SK-N-MC (cell line): ENCODE measurements at places on chromosomes 13 and 19.

GRCh38 chr13:32147976-32148375 is 116.4 kb downstream of the FRY start:
- DNase-seq: no peak

DNA sequence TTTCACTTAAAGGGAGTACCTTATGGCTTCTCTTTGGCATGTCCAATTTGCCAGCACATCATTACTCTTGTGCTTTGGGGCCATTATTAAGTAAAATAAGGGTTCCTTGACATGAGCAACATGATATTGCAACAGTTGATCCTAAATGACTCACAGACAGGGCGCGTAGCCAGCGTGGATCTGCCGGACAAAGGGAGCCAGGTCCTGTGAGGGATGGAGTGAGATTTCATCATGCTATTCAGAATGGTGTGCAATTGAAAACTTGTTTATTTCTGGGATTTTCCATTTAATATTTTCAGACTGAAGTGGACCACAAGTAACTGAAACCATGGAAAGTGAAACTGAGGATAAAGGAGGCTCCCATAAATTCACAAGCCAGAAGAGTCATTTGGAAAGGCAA is 48.6 kb upstream of the WASF3 start:
- no peak for DNase-seq

- DNase-seq: no peak
These were observed 195.2 kb downstream of the LHFPL6 start for GRCh38 chr13:39407786-39408185.

- no peak for DNase-seq
These were observed at the start of gene ZNF90 for GRCh38 chr19:20077791-20078463. ZNF90 (plus strand) TSS chr19:20078000; CDS start chr19:20078133, 133 bp downstream.

DNA sequence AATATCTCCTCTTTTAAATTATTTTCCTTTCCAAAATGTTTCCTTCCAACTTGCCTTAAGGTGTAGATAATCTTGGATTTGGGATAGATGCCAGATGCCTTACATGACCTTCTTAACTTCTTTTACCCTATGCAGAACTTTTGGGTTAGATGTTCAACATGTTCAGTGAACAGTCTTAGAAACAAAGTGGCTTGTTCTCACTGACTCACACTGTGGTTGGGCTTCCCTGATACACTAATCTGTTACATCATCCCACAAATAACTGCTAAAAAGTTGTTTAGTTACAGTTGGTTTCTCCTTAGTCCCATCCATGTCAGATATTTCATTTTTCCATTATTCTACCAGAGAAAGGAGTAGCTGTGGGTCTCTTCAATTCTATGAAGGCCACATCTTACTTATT is 2638.2 kb downstream of the PCDH9 start:
- DNase-seq: no peak

DNA sequence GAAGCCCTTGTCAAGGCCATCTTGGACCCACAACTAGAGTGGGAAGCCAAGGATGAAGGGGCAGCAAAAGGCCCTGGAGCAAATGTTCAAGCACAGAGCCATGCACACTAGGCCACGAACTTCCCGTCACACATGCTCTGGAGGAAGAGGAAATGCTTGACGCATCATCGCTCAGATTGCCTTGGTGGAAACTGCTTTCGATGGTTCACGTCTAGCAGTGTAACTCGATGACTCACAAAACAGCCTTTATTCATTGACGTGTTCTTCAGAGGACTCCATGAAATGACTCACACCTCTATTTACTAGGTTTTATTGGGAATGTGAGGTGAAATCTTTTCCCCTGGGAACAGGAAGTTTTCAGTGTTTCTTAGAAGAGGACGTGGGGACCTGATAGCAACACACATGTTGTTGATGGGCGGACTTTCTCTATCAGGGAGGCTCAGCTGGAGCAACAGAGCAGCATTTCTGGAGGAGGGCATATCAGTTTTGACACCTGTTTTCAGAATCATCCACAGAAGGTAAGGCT is 79.8 kb upstream of the FLT1 start:
- DNase-seq: no peak

DNA sequence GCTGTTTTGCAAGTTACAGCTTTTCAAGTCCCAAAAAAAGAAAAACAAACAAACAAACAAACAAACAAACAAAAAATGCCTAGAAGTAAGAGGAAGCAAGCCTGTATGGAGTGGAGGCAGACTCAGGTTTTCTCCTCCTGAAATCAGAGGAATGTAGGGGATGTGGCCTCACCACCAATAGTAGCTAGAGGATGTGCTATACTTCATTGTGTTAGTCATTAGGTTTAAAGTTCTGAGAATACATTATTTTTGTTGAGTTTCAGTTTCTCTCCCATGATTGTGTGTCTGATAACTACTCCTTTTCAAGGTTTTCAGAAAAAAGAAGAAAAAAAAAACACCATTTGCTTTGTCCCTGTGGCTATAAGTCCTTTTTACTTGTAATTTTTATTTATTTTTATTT is 524.5 kb downstream of the GPC6 start:
- DNase-seq: no peak

DNA sequence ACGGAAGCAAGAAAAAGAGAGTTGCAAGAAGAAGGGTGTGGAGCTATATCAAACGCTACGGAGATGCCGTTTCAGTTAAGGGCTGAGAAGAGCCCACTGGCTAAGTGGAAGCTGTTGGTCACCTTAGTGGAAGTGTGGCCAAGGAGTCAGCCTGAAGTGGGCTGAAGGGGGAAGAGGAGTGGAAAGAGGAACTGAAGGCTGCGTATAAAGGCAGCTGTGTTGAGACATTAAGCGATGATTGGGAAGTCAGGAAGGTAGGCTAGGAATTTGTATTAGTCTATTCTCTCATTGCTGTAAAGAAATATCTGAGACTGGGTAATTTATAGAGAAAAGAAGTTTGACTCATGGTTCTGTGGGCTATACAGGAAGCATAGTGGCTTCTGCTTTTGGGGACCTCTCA is 14.1 kb upstream of the FRY start:
- DNase-seq: no peak

DNA sequence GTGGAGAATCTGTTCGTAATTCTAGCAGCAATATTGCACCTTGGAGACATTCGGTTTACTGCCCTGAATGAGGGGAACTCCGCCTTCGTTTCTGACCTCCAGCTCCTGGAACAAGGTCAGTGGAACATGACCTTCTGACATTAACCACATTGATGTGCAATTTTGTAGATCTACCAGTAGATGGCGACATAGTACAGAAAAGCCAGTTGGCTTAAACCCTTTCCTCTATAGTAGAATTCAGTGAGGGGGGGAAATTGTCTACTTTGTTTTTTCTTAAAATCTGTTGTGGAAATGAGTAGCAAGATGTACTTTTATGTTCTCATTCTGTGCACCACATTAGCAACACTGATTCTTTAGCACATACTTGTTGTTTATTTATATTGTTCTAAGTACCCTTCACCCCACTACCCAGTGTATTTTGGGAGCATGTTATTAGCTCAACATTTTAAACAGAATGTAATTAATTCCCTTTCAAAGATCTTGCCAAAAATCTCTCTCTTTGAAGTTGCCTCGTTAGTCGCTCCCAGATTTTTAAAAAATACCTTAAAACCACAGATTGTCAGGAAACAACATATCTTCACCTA is 332.2 kb downstream of the MYO16 start:
- DNase-seq: peak; percentile 85

DNA sequence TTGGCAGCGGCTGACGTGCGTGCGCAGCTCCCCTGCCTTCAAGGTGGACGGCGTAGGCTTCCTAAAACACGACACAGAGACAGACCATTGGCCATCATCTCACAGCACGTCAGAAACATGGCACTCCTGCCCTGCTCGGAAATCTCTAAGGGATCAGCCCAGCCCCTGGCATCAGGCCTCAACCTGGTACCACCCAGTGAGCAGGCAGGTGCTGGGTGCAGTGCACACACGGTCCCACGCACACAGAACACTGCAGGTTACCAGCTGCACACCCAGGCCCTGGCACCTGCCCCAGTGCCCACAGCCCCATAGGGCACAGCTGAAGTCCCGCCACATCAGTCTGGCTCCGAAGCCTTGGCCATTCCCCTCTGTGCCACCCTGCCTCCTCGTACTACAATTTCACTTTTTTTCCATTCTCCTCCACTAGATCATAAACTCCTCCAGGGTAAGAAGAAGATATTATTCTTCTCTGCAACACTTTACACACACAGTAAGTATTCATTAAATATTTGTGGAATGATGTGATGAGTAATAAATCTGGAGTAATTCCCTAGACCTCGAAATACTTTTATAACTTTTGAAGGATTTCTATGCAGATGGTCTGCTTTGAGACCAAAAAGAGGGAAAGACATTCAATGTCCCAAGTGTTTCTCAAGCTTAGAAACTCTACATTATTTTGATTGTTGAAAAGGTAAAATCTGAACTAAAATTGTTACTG is 156.4 kb downstream of the COL4A1 start:
- DNase-seq: no peak

- peak; percentile 63 for DNase-seq
These were observed 350.6 kb downstream of the LIG4 start for GRCh38 chr13:107864543-107865317.

DNA sequence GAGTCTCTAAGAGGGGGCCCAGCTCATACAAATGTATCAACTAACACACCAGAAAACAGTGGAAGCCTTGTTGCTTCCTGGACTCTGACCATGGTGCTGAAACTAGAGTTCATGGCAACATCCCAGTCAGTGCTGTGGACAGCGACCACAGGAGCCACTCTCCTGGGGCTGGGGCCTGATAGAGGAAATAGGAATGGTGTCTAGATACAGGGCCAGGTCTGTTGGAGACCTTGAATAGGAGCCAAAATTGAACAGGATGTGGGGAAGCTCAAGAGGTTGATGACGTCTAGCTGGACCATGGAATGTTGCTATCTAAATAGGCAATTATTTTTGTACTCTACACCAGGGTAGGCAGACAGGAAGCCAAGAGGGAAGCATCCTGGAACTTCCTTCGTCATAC is 21.7 kb downstream of the LILRB4 start:
- peak; percentile 10 for DNase-seq

GRCh38 chr19:38831142-38831605 is 420 bp downstream of the ECH1 start:
- no peak for DNase-seq

- no peak for DNase-seq
These were observed 1494.9 kb upstream of the MIR17HG start for GRCh38 chr13:89852570-89852969.

- DNase-seq: peak; percentile 37
These were observed 395.0 kb downstream of the PCDH9 start for GRCh38 chr13:66835040-66835628.

GRCh38 chr19:12260861-12261260 is 33.8 kb downstream of the ZNF44 start:
- no peak for DNase-seq

DNA sequence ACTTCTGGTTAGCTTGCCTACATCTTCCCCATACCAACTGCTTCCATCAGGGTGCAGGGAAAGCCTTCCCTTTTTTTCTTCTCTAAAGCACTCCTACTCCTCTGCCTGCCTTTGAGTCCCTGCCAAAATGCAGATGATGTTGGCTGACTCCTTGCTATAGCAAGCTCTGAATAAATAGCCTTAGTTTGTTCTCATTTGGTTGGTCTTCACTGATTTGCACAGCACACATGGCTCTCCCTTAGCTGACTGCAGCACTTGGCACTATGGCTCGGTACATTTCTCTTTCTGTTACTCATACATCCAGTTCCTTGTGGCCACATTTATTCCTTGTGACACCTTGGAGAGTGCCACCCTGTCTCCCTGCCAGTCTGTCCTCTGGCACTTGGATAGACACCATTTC is 249.8 kb downstream of the DCLK1 start:
- no peak for DNase-seq

DNA sequence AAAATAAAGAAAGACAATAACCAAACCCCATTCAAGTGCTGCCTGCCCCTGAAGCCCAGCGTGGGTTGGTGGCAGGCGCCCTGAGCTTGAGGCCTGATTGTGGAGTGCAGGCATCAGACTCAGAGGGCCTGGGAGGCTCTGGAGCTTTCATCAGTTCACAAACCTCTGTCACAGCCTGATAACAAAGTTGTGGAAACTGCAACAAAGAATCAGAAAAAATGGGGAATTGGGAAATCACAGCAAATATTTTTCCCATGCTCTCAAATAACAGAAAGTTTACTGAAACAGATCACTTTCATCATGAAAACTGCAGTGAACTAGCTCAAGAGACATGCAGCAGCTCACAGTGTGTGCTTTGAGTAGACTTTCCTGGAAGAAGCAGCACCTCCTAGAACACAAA is 793.6 kb downstream of the UQCRFS1 start:
- no peak for DNase-seq

DNA sequence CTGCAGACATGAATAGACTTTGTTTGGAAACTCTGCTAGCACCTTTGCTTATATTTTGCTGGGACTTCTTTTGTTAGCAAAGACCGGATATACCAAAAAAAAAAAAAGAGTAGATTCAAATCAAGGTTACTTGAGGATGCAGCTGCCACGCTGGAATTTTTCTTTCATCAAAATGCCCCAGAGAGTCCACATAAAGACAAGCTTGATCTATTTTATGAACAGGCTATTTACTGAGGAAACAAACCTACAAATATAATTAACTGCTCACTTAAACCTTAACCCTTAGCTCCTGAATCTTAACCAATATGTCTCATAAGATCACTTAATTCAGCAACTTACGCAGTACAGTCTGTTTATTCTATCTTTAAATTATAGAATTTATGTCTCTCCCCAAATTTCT is 27.1 kb upstream of the DOCK9 start:
- no peak for DNase-seq

DNA sequence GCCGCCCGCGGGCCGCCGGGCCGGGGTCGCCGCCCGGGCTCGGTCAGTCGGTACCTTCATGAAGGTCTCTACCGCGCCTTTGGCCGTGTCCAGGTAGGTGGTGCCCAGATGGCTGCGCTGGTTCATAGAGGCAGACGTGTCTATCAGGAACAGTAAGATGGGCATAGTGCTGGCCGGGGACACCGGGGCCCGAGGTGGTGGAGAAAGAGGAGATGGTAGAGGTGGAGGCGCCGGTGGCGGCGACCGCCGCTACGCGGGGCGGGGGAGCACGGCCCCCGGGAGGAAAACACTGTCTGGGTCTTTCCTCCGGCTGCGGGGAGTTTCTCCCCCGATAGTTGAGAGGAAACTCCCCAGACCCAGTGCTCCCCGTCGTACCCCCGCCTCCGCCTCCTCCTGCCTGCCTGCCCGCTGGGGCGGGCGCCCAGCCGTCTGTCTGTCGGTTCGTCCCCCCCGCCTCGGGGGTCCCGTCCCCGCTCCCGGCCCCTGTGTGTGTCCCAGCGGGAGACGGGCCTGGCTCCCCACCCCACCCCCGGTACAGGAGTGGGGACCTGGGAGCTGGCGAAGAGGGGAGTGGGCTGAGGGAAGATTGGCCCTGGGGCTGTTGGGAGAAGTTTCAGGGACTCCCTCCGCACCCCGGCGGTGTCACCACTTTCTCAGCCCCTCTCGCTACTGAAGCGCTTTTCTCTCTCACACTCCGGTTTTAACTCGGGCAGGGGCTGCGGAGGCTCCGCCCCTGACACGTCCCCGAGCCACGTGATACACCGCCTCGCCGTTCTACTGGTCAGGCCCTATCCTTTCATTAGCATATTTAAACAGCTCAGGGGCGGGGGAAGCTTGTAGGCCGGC is at the start of gene INTS6:
Gene INTS6 (minus strand): TSS at position 676 of the 846 bp plus-strand sequence. CDS start 511 bp downstream, at position 165.
- peak; percentile 96 for DNase-seq

DNA sequence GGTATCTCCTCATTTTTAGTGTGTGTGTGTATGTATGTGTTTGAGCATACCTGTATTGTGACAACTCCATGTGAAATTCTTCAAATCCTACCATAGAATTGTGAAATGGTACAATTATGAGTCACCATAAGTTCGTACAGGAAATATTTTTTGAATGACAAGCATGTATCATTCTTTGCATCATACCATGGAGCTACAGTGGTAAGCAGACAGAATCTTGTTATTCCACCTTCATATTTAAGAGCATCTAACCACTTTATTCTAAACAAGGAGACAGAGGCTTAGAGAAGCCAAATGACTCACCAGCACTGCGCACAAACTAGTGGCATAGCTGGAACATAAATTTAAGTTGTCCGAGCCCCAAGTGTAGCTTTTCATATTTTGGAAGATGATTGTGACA is 4.5 kb upstream of the EPSTI1 start:
- no peak for DNase-seq
